ENCODE measurements at places on chromosomes 4 and X. TPM values are rescaled to one million over a fixed set of nuclear protein-coding genes. Genes with fewer than 3 reads are reported as not detected.

DNA sequence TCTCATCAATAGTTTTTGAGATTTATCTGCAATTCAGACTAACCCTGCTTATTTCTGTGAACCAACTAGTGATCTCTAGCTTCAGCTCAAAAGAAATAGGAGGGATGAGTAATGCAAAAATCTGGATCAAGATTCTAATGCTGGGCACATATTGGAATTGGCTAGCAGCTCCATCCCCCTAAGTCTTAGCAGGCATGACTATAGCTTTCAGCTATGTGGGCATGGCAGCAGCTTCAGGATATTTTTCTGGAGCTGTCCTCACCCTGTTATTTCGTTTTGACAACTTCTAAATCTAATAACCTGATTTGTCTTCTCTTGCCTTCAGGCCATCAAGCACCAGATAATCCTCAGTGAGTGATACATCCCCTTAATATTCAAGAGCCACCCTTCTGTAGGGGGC, 50.8 kb upstream of the GNPDA2 start:
- H3K36me3 ChIP-seq = peaks cover 11% of the 10 kb centered on the region
- H3K27me3 ChIP-seq = no peaks in the 10 kb centered on the region
- H3K27ac ChIP-seq = no peak overlapping the region
- H3K4me1 ChIP-seq = no peaks in the 10 kb centered on the region
- no peak for DNase-seq

- peaks cover 5% of the 10 kb centered on the region for H3K36me3 ChIP-seq
- no peak for DNase-seq
- H3K4me1 ChIP-seq = peaks cover 5% of the 10 kb centered on the region
- H3K4me3 ChIP-seq = no peak overlapping the region
- H3K27me3 ChIP-seq = no peaks in the 10 kb centered on the region
- H3K27ac ChIP-seq = peak overlapping the region; percentile 52
Observed at GRCh38 chr4:111847296-111848008, 297.8 kb upstream of the FAM241A start.

DNA sequence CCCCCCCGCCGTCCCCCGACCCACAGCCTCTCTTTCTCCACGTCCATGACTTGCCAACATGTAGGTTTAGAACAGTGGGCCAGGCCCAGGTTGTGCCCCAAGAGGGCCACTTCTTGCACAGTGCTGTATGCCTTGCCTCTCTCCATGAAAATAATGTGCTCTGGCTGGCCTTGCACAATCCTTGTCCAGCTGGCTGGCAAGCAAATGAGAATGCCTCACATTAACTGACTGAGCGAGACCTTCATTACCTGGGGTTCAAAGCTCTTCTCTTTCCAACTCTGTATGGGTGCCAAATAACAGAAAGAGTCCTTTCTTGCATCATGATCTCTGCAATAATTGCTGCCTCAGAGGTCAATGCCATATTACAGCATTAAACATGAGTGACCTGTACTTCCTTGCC, 416.6 kb downstream of the FGF13 start:
- DNase-seq = no peak
- peaks cover 1% of the 10 kb centered on the region for H3K4me1 ChIP-seq
- H3K27ac ChIP-seq = no peak overlapping the region
- H3K36me3 ChIP-seq = no peaks in the 10 kb centered on the region
- H3K27me3 ChIP-seq = peaks cover 2% of the 10 kb centered on the region

DNA sequence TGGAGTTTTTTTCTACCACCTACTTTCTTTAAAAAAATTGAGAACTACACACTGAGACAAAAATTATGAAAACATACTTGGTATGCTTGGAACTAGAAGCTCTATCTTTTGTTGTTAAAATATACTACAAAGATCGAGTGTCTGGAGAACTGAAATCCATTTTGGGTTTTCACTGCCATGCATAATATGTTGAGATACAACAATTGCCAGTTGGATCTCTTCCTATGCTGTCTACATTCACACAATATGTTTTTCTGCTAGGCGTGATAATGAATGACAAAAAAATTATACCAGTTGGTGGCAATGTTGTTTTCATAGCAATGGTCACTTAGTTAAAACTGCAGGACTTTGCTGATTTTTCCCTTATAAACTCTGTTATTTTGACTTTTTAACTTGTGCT, 605.4 kb upstream of the LCORL start:
- peaks cover 7% of the 10 kb centered on the region for H3K36me3 ChIP-seq
- DNase-seq = no peak
- H3K4me1 ChIP-seq = no peaks in the 10 kb centered on the region
- H3K27me3 ChIP-seq = no peaks in the 10 kb centered on the region
- no peak overlapping the region for H3K27ac ChIP-seq

- H3K27me3 ChIP-seq = no peaks in the 10 kb centered on the region
- H3K27ac ChIP-seq = no peak overlapping the region
- H3K36me3 ChIP-seq = no peaks in the 10 kb centered on the region
- no peak overlapping the region for H3K4me3 ChIP-seq
- H3K4me1 ChIP-seq = peaks cover 12% of the 10 kb centered on the region
- no peak for DNase-seq
Observed at GRCh38 chrX:17559728-17560379, 177.4 kb upstream of the SCML1 start.

DNA sequence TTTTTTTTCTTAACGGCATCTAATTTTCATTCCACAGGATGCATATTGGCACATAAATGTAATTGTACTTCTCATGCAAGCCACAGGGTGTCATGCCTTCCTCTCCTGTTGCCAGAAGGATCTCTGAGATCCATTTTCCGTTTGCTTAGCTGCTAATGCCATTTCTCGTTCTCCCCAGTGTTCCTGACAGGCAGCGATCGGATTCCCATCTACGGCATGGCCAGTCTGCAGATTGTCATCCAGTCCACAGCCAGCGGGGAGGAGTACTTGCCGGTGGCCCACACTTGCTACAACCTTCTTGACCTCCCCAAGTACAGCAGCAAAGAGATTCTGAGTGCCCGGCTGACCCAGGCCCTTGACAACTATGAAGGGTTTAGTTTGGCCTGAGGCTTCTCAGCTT, 8.9 kb upstream of the NAP1L5 start:
- H3K4me1 ChIP-seq = no peaks in the 10 kb centered on the region
- H3K27me3 ChIP-seq = peaks cover 2% of the 10 kb centered on the region
- no peak overlapping the region for H3K4me3 ChIP-seq

Gene TEX13D
- total RNA-seq = not detected

- H3K4me3 ChIP-seq = no peak overlapping the region
- peaks cover 2% of the 10 kb centered on the region for H3K27me3 ChIP-seq
- no peak for DNase-seq
- no peaks in the 10 kb centered on the region for H3K36me3 ChIP-seq
- no peaks in the 10 kb centered on the region for H3K4me1 ChIP-seq
Observed at GRCh38 chrX:48504261-48504660, 4.5 kb upstream of the PORCN start.

GRCh38 chr4:76341063-76341462, 34.5 kb downstream of the STBD1 start:
- H3K4me3 ChIP-seq = no peak overlapping the region
- no peak for DNase-seq
- no peak overlapping the region for H3K27ac ChIP-seq
- no peaks in the 10 kb centered on the region for H3K27me3 ChIP-seq
- H3K36me3 ChIP-seq = peaks cover 4% of the 10 kb centered on the region

DNA sequence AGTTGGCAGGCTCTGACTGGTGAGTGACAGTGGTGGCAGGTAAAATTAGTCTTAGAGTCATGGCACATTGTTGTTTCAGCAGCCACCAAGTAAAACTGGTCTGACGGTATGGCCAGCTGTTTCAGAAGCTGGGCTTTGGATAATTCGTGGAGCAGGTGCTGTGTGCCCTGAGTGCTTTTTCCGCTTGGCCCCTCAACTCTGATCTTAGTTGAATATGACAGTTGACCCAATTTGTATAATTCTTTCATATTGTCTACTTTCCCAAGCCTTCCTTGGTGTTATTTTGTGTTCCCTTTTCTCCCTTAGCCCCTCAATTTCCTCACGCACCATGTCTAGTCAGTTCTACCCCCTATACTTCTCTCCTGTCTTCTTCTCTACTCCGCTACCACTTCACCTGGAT, 32.0 kb downstream of the CDS1 start:
- no peaks in the 10 kb centered on the region for H3K27me3 ChIP-seq
- DNase-seq = no peak
- H3K27ac ChIP-seq = no peak overlapping the region
- H3K36me3 ChIP-seq = no peaks in the 10 kb centered on the region
- H3K4me1 ChIP-seq = peaks cover 4% of the 10 kb centered on the region
- no peak overlapping the region for H3K4me3 ChIP-seq

Gene BBS7
- 49.8 TPM for total RNA-seq

Gene LAS1L
- 45.1 TPM for total RNA-seq

- H3K27me3 ChIP-seq = no peaks in the 10 kb centered on the region
- no peak for DNase-seq
- H3K4me1 ChIP-seq = peaks cover 16% of the 10 kb centered on the region
- no peak overlapping the region for H3K4me3 ChIP-seq
- H3K27ac ChIP-seq = no peak overlapping the region
Observed at GRCh38 chr4:150178161-150178560, 99.9 kb downstream of the DCLK2 start.

Gene MAGEA2
- total RNA-seq = 2.7 TPM

- H3K36me3 ChIP-seq = no peaks in the 10 kb centered on the region
- no peak overlapping the region for H3K27ac ChIP-seq
- H3K4me3 ChIP-seq = no peak overlapping the region
- H3K27me3 ChIP-seq = no peaks in the 10 kb centered on the region
- DNase-seq = no peak
Observed at GRCh38 chrX:8139716-8140115, 31.4 kb downstream of the VCX2 start.

DNA sequence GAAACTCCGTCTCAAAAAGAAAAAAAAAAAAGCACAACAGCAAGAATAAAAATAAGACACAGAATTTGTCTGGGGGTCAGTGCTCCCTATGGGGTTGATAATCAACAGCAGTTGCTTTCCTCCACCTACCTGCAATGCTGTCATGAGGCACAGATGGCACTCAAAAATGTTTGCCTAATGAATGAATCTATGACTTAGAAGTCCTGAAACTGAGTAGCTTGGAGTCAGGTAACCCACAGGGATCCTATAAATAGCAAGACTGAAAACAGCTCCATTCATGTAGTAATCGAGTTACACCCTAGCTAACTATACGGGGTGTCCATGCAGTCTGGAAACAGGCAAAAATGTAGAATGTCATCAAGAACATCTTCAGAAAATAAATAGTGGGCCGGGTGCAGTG, 19.8 kb upstream of the DDX3X start:
- H3K4me1 ChIP-seq = no peaks in the 10 kb centered on the region
- H3K36me3 ChIP-seq = no peaks in the 10 kb centered on the region
- no peak overlapping the region for H3K27ac ChIP-seq
- no peak overlapping the region for H3K4me3 ChIP-seq

DNA sequence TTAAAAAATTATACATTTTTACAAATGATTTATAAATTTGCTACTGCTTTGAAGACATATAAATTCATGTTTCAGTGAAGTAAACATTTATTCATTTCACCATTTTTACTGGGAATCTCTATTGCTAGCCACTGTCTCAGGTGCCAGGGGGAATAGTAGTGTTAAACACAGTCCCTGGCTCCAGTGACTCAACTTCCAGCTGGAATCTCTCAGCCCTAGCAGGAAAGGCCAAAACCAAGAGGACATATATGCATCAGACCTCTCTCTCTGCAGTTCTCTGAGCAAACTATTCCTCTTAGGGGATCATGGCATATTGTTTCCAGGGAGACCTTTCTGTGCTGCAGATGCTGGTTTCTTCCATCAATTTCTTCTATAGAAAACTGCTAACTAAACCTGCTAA, 1009.0 kb upstream of the LCORL start:
- H3K4me1 ChIP-seq = peaks cover 2% of the 10 kb centered on the region
- DNase-seq = no peak
- no peak overlapping the region for H3K27ac ChIP-seq
- no peaks in the 10 kb centered on the region for H3K36me3 ChIP-seq

- H3K4me1 ChIP-seq = peaks cover 45% of the 10 kb centered on the region
- DNase-seq = no peak
Observed at GRCh38 chr4:143394739-143395453, 58.2 kb downstream of the GAB1 start.

DNA sequence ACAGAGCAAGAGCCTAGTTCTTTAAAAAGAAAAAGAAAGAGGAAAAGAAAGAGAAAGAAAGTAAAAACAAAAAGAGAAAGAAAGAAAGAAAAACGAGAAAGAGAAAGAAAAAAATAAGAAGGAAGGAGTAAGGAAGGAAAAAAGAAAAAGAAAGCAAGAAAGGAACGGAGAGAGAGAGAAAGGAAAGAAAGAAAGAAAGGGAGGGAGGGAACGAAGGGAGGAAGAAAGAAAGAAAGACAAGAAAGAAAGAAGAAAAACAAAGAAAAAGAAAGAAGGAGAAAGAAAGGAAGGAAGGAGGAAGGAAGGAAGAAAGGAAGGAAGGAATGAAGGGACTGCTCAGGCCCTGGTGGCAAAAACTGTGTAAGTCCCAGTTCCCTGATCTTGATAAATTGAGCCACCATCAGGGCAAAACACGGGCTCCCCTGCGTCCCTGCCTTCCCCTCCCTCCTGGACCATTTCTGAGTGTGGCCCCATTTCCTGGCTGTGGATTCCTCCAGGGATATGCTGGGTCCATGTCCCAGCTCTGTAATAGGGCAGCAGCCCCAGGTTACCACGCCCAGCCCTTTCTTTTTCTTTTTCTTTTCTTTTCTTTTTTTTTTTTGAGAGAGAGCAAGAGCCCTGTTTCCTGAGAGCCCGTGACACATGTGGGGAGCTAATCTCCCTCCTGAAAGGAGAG, 44.8 kb downstream of the SHOX start:
- no peak for DNase-seq
- peaks cover 7% of the 10 kb centered on the region for H3K27me3 ChIP-seq
- no peaks in the 10 kb centered on the region for H3K36me3 ChIP-seq
- H3K4me3 ChIP-seq = no peak overlapping the region
- no peaks in the 10 kb centered on the region for H3K4me1 ChIP-seq

- no peak overlapping the region for H3K27ac ChIP-seq
- DNase-seq = no peak
- no peaks in the 10 kb centered on the region for H3K27me3 ChIP-seq
- H3K4me1 ChIP-seq = peaks cover 21% of the 10 kb centered on the region
Observed at GRCh38 chrX:12953420-12953819, 21.5 kb upstream of the TMSB4X start.

DNA sequence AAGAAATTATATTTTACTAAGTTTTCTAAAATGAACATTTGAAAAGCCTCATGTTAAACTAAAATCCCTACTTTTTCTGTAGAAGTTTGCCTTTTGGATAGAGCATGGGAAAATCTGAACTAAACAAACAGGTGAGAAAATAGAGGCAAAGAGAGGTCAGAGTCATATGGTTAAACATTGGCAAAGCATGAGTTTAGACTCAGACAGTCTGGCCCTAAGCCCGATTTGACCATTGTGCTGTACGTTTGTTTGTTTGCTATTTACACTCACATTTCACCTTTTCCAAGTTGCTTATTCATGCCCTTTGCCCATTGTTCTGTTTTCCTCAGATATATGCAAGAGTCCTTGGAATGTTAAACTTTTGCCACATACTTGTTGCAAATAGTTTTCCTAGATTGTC, 85.4 kb downstream of the TIGD2 start:
- DNase-seq = no peak
- H3K27ac ChIP-seq = no peak overlapping the region
- H3K27me3 ChIP-seq = no peaks in the 10 kb centered on the region
- peaks cover 4% of the 10 kb centered on the region for H3K36me3 ChIP-seq
- H3K4me3 ChIP-seq = no peak overlapping the region

- no peak for DNase-seq
- no peaks in the 10 kb centered on the region for H3K36me3 ChIP-seq
- peak overlapping the region; percentile 60 for H3K27ac ChIP-seq
- H3K4me3 ChIP-seq = no peak overlapping the region
Observed at GRCh38 chr4:38056011-38056685, 96.0 kb downstream of the PTTG2 start.

GRCh38 chr4:124936427-124936826, 223.9 kb upstream of the ANKRD50 start:
- DNase-seq = no peak
- peaks cover 2% of the 10 kb centered on the region for H3K27me3 ChIP-seq
- H3K4me1 ChIP-seq = peaks cover 3% of the 10 kb centered on the region
- no peak overlapping the region for H3K4me3 ChIP-seq
- no peaks in the 10 kb centered on the region for H3K36me3 ChIP-seq

Data from glutamatergic neuron (in vitro differentiated cells).